ENCODE measurements at places on chromosomes 5 and 9.

DNA sequence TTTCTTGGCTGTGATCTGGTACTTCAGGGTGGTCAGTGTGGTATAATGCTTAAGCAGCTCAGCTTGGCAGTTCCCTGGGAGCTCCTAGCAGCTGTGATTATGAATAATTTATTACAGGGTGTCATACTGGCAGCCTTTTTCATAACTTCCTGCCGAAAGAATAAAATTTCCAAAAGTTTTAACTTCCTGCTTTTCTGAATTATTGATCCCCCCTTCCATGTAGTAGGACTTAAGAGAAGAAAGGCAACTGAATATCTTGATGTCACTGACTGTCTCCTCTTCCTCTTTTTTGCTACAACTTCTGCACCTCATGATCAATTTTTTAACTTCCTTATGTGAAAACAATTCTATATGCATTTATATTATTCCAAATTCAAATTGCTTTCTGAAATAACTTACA is 74.3 kb upstream of the SPEF2 start:
- no peak for DNase-seq

GRCh38 chr5:171081319-171081718 is 219.5 kb downstream of the RANBP17 start:
- no peak for DNase-seq

DNA sequence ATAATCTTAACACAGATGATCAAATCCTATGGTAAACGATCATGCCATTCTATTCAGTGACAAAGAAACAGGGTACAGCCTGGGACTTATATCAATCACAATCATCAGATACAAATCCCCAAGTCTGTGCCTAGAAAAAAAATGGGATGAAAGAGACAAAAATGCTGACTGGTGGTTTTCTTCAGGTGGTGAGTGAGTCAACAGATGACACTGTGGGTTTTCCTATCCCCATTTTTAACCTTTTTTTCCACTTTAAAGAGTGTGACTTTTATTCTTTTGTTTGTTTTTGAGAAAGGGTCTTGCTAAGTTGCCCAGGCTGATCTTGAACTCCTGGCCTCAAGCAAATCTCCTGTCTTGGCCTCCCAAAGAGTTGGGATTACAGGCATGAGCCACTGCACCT is 3.2 kb downstream of the CIZ1 start:
- no peak for DNase-seq

- no peak for DNase-seq
Measured at GRCh38 chr5:92676215-92677165, 904.5 kb downstream of the NR2F1-AS1 start.

- peak; percentile 37 for DNase-seq
Measured at GRCh38 chr5:121630402-121630801, 221.3 kb upstream of the FTMT start.

All from choroid plexus epithelial cell (primary cell).